GM20000 (cell line): ENCODE measurements at places on chromosomes 3 and 15.

GRCh38 chr3:78926523-78926922 lies 841.3 kb downstream of the ROBO1 start:
- no peak for DNase-seq

DNA sequence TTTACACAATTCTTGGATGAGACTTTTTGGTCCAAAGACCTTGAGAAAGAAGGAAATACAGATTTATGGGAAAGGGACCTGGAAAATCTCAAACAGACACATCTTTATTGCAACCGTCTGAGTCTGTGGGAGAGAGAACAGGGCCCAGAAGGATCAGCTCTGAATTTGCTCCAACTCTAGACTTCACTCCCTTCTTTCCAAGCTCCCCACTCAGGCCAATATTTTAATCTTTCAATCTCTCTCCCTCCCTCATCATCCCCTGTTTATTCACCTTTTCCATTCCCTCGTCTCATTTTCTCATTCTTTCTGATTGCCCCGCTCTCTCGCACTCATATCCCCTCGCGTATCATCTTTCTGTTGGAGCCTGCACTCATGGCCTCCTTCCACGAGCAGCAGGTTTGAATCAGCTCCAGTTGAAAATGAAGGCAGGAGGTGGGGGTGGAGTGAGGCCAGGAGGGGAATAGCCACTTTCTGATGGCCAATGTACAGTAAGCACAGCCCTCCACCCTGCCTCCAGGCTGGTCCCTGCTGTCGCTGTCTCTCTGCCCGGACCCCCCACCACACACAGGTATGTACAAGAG lies 63.6 kb upstream of the BOC start:
- DNase-seq: no peak

- no peak for DNase-seq
These were observed 94.7 kb downstream of the MYH15 start for GRCh38 chr3:108415661-108416060.

GRCh38 chr3:134932035-134932434 lies 137.0 kb downstream of the EPHB1 start:
- DNase-seq: no peak

DNA sequence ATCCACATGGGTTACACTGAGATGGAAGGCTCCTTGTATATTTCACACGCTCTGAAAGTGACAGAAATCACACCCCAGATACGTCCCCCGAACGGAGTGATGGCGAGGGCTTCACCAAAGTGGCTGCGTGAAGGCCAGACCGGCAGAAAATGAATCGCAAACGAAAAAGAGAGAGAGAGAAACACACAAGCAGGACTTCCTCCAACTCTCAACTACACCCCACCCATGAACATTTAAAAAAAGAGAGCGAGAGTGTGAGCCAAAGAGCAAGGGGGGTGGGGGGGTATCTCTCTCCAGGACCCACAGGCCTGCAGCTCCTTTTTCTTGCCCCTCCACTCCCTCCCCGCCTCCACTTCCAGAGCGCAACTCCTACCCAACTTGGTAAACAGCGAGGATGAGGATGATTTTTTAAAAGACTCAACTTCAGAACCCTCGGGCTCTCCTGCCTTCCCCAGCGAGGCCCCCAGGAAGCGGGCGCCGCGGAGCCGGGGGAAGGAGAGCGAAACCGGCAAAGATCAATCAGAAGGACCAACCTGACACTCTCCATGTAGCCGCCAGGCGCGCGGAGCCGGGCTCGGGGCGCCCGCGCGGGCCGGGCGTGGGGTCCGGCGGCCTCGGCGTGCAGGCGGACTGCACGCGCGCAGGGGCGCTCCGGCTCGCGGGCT lies 519.1 kb downstream of the FOXP1 start:
- DNase-seq: peak; percentile 51

GRCh38 chr3:152902141-152902669 lies 67.3 kb downstream of the P2RY1 start:
- no peak for DNase-seq

DNA sequence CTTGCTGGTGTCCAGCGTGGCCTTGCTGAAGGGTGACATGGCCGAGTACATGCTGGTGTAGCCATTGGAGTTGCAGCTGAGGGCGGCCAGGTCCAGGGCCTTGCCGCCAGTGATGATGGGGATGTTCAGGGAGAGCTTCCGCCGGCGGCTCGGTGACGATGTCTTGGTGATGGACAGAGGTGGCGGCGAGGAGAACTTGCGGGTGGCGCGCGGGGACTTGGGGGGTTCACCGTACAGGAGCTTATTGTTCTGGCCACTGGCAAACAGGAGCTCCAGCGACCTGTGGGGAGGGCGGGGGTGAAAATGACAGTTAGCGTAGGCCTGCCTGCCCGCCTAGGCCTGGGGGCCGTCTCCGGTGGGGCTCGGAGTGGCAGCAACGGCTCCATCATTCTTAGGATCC lies 59.0 kb upstream of the CTSH start:
- no peak for DNase-seq

GRCh38 chr15:78018445-78018844 lies 59.1 kb downstream of the TBC1D2B start:
- no peak for DNase-seq

DNA sequence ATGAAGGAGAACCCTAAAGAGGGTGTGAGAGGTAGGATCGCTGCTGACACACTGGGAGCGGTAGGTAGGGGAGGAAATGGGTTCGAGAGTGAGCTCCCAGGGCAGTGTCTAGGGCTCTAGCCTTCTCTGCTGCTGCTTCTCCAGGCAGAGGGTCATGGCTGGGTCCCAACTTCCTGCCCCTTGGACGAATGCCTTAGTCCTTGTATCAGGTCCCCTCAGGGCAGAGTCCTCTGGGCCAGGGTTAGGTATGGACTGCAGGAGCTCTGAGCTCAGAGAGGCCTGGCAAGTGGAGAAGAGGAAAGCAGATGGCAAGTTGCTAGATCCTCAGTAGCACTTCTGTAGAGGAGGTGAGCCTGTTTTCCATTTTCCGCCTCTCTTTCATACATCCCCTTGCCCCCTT lies 2.9 kb downstream of the CORO2B start:
- DNase-seq: no peak

DNA sequence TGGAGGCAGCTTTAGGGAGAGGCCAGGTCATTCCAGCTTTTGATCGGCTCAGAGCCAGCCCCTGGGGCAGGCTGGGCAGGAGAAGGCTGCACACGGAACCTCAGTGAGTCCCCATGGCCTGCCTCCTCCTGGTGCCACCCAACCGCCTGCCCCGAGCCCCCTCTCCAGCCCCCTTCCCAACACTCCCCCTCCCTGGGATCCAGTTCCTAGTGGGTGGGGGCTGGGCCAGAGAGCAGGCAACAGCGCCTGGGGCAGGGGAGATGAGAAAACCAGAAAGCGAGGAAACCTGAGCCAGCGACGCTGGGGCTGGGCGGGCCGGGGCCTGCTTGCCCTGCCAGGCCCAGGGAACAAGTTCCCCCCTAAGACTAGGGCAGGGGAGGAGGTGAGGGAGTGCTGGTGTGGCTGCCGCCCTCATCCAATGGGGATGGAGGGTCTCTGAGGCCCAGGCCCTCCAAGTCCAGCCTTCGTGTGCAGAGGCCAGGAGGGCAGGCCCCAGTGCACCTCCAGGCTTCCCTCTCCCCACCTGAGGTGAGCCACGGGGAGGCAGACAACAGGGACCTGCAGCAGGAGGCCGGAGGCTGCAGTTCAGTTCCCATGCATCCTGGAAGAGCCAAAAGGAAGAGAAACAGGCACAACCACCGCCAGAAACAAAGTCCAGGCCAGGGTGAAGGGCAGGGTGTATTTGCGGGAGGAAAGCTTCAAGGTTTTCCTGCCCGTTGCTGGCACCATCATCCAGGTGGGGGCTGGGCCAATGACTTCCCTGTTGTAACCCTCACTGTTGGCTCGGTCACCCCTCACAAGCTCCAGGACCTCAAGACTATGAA lies 4.0 kb upstream of the SEMA3F start:
- no peak for DNase-seq

DNA sequence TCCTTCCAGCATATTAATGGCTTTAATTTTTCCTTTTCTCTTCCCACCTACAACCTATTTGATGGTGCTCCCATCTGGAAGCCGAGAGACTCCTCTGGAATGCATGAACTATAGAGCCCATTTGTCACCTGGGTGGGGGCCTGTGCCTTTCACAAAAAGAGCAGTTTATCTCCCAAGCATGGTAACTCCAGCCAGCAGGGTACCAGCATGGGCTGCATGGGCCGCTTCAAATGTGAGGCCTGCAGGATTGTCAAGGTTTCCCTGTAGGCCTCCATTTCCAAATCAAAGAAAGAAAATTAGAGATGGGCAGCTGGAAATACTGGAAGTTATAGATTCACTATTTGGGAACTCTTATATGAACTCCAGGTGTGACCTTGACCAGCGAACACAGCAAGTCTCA lies 50.7 kb upstream of the SKOR1 start:
- DNase-seq: no peak

- DNase-seq: no peak
These were observed 67.1 kb upstream of the LMOD3 start for GRCh38 chr3:69189487-69189886.

DNA sequence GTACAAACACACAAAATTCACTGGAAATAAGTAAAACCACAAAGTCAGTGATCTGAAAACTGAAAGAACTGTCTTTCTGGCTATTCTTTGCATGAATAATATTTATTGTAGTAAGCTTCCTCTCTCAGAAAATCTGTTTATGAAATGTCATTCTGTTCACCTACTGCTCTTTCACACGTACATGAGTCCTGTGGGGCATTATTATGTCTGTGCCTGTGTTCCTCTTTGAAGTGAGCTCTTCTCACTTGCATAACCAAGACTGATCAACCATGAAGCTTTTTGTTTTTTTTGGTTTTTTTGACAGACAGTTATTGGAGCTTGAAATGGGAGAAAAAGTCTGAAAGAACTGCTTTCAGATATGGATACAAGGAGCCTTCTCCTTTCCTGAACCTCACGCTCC lies 195.8 kb downstream of the PLCH1 start:
- DNase-seq: no peak

DNA sequence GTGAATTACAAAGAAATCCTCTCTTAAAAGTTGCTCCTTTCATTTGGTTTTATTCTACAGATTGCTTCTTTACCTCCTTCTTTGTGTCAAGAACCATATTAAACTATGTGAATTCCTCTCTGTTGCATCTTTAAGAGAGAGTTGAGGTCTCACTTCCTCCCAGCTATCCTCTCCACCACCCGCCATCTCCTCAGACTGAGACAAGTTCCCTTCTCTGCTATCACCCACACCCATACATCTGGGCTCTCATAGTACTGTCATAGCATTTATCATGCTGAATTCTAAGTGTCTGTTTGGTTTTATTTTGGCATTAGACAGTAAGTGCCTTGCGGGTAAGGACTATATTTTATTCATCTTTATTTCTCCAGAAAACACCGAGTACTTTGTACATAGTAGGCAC lies 54.2 kb downstream of the B3GALNT1 start:
- DNase-seq: no peak

GRCh38 chr15:50764461-50765194 lies 878 bp downstream of the SPPL2A start:
- peak; percentile 76 for DNase-seq

- DNase-seq: no peak
These were observed 7.9 kb downstream of the RBP2 start for GRCh38 chr3:139468399-139468798.

DNA sequence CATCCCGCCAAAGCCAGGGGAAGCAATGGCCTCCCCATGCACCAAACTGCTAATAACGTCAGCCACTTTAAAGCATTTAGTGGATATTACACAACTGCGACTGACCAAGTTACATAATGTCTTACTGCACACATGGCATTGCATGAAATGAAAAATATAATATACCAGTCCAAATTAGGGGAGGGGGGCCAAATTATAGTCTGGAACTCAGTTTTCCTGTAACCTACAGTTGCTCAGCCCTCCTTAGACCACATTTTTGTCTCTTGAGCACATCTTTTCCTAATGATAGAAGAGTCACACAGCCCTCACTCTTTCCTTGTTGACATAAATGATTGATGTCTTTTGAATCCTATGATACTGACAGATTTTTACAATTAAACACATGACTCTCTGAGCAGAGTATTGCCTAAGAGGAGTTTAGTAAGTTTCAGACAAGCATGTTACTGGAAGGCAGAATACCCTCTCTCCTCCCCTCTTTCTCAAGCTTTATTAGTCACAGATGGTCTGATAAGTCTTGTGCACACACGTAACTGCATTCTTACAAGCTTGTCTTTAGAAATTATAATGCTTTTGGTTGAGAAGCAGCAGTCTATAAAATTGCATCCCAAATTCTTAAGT lies 1.1 kb upstream of the PLD1 start:
- no peak for DNase-seq

- no peak for DNase-seq
These were observed 11.1 kb upstream of the MFN1 start for GRCh38 chr3:179336345-179336929.
